SHP77 treated with DMSO at 0.1 percent for 48 hours (cell line): ENCODE measurements at places on chromosomes 13 and 19.
A peak's percentile ranks its signal among the peaks of the same experiment; 100 is the strongest.

DNA sequence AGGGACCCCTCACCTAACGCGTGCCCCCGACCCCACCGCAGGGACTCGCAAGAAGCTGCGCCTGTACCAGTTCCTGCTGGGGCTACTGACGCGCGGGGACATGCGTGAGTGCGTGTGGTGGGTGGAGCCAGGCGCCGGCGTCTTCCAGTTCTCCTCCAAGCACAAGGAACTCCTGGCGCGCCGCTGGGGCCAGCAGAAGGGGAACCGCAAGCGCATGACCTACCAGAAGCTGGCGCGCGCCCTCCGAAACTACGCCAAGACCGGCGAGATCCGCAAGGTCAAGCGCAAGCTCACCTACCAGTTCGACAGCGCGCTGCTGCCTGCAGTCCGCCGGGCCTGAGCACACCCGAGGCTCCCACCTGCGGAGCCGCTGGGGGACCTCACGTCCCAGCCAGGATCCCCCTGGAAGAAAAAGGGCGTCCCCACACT, 4.7 kb upstream of the MYBPC2 start:
- no peak for DNase-seq

DNA sequence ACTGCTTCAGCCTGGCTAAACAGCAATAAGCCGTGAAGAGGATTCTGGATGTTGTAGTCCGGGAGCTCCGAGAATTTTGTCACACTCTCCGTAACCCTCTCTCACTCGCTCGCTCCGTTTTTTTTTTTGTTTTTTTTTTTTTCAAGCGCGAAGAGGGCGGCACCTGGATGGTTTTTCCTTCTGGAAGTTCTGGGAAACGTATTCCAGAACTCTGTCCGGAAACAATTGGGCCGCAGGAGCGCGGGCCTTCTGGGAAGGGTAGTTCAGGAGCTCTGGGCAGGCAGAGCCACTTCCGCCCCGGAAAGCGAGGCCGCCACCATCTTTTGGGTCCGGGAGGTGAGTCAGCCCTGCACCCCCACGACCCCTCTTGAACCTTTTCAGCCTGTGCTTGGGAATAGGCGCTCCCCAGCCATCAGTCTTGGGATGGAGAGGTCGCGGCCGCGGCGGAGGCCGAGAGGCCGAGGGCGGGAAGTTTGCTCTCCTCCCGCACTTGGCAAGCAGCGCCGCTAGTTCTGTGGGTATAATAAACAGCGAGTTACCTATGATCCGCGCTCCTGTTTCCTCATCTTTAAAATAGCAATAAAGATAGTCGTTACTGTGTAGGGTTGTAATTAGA, at the start of gene ZNF227:
ZNF227 (plus strand) TSS at position 283 of the 616 bp plus-strand sequence. CDS start 5,261 bp downstream, outside the sequence.
- peak; percentile 78 for DNase-seq

DNA sequence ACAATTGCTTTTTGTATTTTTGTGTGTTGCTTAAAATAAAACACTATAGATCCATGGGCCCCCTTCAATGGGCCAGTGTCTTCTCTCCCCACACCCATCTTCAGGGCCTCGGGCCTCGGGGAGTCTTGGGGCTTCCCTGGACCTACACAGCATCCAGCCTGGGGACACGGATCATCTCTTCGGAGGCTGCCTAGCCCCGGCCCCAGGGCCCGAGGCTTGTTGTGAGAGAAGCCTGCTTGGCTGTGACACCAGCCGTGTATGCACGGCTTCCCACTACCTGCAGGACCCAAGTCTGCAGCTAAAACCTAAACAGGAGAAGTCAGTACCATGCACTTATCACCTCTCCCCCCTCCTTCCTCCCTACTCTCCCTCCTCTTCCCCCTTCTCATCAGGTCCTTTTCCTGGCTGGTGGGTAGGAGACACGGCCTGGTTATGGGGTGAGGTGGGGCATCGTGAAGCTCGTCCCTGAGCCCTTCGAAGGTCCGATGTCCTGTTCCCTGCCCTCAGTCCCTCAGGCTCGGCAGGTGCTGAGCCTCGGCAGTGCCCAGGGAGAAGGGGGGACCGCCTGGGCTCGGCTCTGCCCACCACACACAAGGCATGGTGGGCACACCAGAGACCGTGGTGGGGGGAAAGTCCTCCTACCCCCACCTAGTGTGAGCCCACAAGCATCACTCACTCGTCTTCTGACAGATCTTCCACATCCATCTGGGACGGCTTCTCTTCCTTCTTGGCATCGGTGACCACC, 9.5 kb downstream of the C13orf46 start:
- DNase-seq, result no peak

DNA sequence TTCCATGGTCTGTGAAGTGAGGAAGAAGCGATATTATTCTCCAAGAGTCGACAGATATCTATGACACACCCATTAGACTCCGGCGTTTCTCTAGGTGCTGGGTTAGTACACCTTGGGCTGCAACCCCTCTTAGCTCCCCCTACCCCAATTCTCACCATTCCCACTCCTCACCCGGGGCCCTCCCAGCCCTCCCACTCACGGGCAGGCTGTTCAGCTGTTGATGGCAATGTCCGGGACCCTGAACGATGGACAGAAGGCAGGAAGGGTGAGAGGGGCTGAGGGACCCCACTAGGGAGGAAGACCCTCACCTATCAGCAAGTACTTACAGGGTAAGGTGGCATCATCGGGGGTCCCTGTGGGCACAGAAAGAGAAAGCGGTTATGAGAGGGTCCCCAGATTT, 9.2 kb downstream of the LGALS4 start:
- no peak for DNase-seq

DNA sequence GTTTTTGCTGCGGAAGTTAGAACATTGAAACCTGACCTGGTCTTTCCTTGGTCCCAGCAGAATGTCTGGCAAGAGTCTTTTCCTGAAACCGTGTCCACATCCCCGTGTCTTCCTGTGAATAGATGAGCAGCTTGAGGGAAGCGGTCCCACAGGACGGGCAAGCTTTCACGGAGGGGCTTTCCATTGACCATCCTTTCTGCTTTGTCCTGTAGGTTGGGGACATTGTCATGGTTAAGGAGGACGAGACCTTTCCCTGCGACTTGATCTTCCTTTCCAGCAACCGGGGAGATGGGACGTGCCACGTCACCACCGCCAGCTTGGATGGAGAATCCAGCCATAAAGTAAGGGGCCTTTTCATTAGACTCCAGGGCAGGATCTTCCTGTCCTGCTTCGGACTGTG, 126.0 kb downstream of the ATP11A start:
- no peak for DNase-seq

- DNase-seq, result no peak
These were observed 21.4 kb downstream of the WDFY2 start for GRCh38 chr13:51605698-51606097.

GRCh38 chr13:50682002-50682401, 161.5 kb downstream of the DLEU7 start:
- DNase-seq, result no peak

GRCh38 chr13:45827318-45827717, 24.2 kb downstream of the SIAH3 start:
- DNase-seq, result no peak

GRCh38 chr13:102905905-102906771, 60.3 kb downstream of the ERCC5 start:
- no peak for DNase-seq

GRCh38 chr13:99506634-99507033, 5.4 kb downstream of the TM9SF2 start:
- no peak for DNase-seq

- DNase-seq, result no peak
These were observed 7.4 kb downstream of the MICOS13 start for GRCh38 chr19:5672708-5673459.

DNA sequence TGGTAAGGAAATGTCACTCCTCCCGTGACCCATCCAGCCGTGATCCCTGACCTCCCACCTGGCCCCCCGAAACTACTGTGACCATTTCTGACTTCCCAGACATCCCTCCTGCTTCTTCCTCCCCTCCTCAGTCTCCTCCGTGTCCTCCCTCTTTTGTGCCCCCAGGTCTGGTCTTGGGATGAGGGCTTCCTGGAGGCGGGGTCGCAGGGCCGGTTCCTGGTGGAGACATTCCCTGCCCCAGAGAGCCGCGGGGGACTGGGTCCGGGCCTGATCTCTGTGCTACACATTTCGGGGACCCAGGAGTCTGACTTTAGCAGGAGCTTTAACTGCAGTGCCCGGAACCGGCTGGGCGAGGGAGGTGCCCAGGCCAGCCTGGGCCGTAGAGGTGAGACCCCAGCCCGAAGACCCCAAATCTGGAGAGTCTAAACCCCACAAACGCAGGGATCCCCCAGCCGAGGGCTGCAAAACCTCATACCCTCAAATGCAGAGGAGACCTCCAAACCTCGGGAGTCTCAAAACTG, 5.0 kb downstream of the KIRREL2 start:
- DNase-seq, result no peak

GRCh38 chr13:57877601-57878000, 246.1 kb downstream of the PCDH17 start:
- DNase-seq, result no peak

DNA sequence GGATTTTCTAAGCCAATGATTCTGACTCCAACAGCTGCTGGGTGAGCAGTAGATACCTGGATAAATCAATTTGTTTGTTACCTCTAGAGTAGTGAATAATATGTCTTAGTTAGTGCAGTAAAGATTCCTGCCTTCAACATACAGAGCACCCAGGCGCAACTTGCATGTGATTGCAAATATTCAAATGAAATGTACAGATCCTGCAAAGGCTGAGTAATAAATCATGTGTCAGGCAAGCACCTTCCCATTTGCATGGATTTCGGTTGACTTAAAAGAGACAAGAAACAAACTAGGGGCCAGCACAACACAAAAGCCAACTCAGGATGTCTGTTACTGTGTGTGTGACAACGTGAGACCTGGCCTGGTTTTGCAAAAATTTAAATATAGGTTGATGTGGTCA, 79.7 kb downstream of the TNFSF11 start:
- DNase-seq, result no peak
